Astrocyte of the cerebellum (primary cell): ENCODE measurements at places on chromosomes 2 and 18.

DNA sequence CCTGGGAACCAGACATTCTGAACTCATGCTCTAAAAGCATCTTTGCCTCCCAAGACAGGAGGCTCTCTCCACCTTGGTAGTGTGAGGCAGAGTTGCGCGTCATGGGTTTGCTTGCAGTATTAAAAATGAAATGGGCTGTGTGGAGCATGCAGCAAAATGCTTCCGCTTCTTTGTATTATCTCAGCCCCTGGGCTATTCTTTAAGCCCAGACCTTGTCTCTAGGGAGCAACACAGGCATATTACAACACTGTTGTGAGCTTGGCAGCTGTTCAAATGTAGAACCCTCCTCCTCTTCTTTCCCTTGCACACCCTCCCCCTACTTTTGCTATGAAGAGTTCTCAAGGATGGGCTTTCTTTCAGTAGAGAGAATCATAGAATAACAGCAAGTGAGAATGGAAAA, 185.1 kb upstream of the LHCGR start:
- no peak for DNase-seq

- no peak for DNase-seq
Observed at GRCh38 chr2:193267496-193268002, 1072.8 kb upstream of the TMEFF2 start.

DNA sequence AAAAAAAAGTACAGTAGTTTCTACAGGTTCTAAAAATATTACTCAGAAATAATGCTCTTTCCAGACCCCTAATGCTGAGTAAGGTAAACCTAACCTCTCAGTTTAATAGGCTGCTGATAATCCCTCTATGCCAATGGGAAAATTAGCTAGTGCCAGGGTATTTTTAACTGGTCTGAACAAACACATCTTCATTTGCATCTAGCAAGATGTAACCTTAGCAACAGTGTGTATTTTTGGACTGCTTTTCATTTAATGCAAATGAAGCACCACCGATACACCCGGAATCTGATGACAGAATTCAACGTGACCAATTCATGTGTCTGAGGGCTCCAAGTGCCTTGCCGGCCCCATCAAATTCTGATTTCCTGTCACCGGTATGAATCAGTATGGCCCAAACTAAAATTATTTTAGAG, 47.4 kb upstream of the CYRIA start:
- DNase-seq: no peak

- DNase-seq: peak; percentile 59
Observed at GRCh38 chr2:213104092-213104902, 47.1 kb downstream of the IKZF2 start.

GRCh38 chr2:18136881-18137475, 258.5 kb downstream of the KCNS3 start:
- no peak for DNase-seq

DNA sequence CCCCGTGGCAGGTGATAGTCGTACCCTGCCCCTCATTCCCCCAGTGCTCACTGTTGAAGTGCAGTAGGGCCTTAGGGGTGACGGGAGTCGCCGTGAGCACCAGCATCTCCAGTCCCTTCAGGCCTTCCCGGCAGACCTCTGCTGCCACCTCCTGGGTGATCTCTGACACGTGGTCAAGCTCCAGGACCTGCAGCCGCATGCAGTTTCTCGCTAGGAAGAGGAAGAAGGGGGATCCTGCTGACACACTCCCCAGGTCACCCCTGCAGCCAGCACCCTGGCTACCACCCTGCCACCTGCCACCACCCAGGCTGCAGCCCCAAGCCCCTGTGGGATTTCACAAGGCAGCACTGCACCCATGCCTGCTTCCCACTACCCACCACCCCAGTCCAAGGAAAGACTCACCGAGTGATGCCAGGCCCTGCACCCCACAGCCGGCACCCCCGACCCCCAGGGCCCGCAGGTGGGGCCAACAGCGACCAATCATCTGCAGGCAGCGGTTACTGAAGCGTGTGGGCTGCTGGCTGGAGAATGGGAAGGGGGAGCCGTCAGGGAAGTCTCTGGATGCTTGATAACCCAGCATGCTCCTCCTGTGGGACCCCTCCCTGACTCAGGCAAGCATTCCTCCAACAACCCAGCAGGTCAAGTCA, 23.8 kb downstream of the FBXO41 start:
- DNase-seq: peak; percentile 13

DNA sequence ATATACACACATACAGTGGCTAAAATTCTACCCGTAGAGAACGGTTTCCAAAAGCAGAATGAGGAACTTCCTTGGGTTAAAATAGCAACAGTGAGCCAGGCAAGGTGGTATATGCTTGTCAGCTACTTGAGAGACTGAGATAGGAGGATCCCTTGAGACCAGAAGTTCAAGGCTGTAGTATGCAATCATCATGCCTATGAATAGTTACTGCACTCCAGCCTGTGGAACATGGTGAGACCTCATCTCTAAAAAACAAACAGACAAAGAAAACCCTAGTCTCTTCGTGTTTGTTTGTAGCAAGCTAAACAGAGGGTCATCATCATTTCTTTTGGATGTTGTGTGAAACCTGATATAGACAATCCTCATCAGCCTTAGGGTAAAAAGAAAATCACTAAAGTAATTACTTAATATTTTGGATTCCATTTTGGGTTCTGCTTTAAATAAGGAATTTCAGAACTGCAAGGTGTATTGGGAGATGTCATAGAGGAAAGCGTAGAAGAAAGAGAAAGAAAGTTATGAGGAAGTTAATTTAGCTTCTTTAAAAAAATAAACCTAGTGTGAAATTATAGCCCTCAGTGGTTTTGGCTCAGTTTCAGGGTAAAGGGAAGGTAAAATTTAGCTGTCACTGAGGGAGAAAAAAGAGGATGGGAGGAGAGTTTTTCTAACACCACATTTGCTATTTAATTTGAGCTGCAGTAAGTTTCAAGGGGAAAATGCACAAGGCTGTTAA, 46.5 kb downstream of the PLEK start:
- no peak for DNase-seq

- no peak for DNase-seq
Observed at GRCh38 chr18:10142496-10143160, 228.8 kb downstream of the VAPA start.

- DNase-seq: no peak
Observed at GRCh38 chr18:12625241-12625640, 32.7 kb downstream of the SPIRE1 start.

DNA sequence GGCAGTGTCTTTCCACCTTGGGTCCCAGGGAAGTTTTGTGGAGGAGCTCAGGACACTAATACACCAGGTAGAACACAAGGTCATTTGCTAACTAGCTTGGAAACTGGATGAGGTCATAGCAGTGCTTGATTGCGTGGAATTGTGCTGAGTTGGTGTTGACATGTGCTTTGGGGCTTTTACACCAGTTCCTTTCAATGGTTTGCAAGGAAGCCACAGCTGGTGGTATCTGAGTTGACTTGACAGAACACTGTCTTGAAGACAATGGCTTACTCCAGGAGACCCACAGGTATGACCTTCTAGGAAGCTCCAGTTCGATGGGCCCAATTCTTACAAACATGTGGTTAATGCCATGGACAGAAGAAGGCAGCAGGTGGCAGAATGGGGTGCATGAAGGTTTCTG, 5.9 kb downstream of the CTLA4 start:
- no peak for DNase-seq

DNA sequence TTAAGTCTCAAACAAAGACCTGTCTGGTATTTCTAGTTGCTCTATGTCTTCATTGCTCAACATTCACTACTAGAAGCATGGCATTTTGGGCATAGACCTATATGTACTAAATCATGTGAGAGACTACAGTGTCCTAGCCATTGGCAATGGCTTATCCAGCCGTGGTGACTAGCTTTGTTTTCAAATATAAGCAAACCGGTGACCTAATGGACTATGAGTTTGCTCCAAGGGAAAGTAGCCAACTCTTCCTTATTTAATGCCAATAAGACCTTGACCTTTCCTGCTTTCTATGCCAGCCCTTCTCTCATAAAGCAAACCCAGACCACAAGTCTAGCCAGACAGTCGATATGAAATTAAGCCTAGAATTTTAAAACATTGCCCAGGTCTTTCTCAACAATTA, 113.7 kb upstream of the CREB1 start:
- no peak for DNase-seq

DNA sequence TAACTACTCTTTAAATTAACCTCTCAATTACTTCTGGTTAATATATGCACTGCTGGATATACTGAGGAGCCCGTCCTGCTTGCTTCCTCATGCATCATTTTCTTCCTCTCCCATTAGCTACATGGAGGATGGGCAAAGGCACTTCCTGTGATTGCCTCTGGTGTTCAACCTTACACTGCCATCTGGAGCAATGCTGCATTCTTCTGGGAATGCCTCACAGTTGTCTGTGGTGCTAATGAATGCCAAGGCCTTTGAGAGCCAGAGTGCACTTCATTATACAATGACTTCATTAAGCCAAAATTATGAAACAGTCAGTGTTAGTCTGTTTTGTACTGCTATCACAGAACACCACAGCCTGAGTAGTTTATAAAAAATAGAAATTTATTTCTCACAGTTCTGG, 134.8 kb upstream of the DOCK10 start:
- DNase-seq: peak; percentile 61

GRCh38 chr2:25585189-25585588, 88.2 kb downstream of the DTNB start:
- no peak for DNase-seq

DNA sequence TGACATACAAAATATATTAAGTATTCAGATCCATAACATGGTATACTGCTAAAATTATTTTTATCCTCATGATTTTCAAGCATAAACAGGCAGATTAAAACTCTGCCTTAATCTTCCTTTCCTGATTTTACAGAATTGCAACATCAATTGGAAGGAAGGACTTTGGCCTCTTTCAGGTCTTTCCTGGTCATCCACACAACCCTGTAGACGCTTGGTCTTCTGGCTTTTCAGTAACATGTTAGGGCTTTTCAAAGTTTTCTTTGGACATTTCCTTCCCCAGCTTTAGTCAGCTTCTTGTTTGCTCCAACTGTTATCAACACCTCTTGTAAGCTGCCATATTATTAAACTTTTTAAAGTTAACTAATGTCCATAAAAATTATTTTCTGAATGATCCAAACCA, 1364.9 kb upstream of the NRXN1 start:
- DNase-seq: no peak

GRCh38 chr2:105919826-105920225, 175.1 kb downstream of the NCK2 start:
- no peak for DNase-seq

DNA sequence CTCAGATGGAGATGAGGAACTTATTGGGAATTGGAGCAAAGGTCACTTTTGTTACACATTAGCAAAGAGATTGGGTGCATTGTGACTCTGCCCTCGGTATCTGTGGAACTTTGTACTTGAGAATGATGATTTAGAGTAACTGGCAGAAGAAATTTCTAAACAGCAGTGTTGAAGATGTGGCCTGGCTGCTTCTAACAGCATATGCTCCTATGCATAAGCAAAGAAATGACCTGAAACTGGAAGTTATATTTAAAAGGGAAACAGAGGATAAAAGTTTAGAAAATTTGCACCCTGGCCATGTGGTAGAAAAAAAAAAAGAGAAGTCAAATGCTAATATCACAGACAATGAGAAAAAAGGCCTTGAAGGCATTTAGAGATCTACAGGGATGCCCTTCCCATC, 256.8 kb upstream of the ZC3H15 start:
- DNase-seq: no peak

DNA sequence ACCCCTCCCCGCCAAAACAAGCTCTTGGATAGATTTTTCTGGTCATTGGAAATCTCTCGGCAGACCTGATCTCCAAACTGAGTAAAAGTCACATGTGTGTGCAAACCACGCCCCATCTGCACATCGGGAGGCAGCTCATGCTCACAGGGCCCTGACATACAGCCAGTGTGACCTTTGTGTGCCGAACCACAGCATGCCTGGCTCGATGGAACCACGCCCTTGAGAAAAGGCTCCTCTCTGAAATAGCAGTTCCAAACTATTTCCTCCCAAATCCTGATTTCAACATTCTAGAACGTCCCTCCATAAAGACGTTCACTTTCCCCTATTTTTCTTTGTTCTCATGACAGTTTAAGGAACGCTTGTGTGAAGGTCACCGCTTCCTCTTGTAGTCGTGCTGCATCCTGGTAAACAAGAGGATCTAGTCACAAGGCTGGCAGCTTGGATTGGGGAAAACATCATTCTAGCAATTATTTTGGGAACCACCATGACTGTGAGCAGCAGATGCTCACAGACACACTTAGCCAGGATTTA, 59.3 kb upstream of the MAP4K4 start:
- DNase-seq: no peak

DNA sequence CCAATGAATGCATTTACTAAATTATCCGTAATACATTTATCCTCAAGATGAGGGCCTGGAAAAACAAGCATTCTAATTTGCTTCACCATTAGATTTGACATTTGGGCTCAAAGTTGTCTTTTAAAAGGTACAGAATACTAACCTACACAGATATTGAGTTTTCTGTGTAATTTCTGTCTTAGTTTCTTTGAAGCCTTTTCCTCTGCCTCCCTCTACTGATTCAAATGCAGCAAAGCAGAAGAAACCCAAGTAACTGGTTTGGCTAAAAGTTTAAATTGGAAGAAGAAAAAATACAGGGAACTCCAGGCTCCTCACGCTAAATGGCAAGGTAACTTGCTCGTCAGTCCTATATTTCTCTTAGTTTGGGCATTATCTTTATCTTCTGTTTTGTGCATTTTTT, 53.3 kb upstream of the SLC5A7 start:
- peak; percentile 5 for DNase-seq

GRCh38 chr18:61972389-61973264, 79.8 kb upstream of the RNF152 start:
- DNase-seq: no peak

DNA sequence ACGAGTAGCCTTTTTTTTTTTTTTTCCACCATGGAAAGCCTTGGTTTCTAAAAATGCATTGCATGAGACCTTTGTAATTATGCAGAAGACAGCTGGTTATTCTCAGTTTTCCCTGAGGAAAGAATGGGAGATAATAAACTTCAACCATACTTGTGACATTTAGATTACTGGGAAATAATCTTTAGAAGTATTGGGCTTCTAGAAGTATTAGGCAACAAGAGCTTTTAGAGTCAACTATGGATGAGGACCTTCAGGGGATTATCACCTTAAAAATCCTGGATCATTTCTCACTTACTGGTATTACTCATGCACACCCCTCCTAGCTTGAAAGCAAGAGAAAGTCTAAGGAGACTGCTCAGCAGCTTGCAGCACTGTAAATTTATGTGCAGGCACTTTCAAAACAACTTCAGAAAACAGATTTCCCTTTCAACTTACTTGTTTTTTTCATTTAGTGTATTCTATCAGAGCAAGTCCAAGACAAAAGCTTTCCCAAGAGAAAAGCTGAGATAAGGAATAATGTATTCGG, 175.9 kb downstream of the NRXN1 start:
- DNase-seq: no peak

- DNase-seq: peak; percentile 13
Observed at GRCh38 chr2:44169155-44169898, 652 bp downstream of the PPM1B start.
